CD8-positive, alpha-beta memory T cell (primary cell): ENCODE measurements at places on chromosomes 1 and 21. TPM values are rescaled to one million over a fixed set of nuclear protein-coding genes. Genes with fewer than 3 reads are reported as not detected.

Gene KIF26B
- 0.16 TPM for total RNA-seq

- no peak for DNase-seq
These were observed 448.0 kb downstream of the KCNT2 start for GRCh38 chr1:196160066-196160795.

Gene RGS4
- total RNA-seq: not detected

- DNase-seq: peak; percentile 37
These were observed 32.3 kb downstream of the TMEM63A start for GRCh38 chr1:225849925-225850324.

GRCh38 chr1:11691302-11691914 lies at the start of gene DRAXIN:
TSS of gene DRAXIN (plus strand) at chr1:11691710. CDS start at chr1:11706259, 14,549 bp downstream.
- DNase-seq: no peak

Gene PKLR
- not detected for total RNA-seq

Gene SPRR1B
- total RNA-seq: not detected

Gene SV2A
- 5.6 TPM for total RNA-seq
